ENCODE measurements at places on chromosomes 1 and 21.

GRCh38 chr1:180136968-180137356 is 17.7 kb upstream of the QSOX1 start:
- H3K36me3 ChIP-seq: no peaks in the 10 kb centered on the region
- H3K27ac ChIP-seq: no peak overlapping the region
- no peak for DNase-seq

- H3K4me3 ChIP-seq: no peak overlapping the region
- peaks cover 39% of the 10 kb centered on the region for H3K27me3 ChIP-seq
- no peaks in the 10 kb centered on the region for H3K36me3 ChIP-seq
Observed at GRCh38 chr21:42021371-42022090, 11.4 kb upstream of the ZBTB21 start.

GRCh38 chr1:229716069-229716468 is 90.0 kb downstream of the URB2 start:
- peaks cover 2% of the 10 kb centered on the region for H3K36me3 ChIP-seq
- DNase-seq: no peak
- no peak overlapping the region for H3K27ac ChIP-seq
- H3K27me3 ChIP-seq: peaks cover 2% of the 10 kb centered on the region
- H3K4me3 ChIP-seq: no peak overlapping the region

- no peaks in the 10 kb centered on the region for H3K36me3 ChIP-seq
- H3K27me3 ChIP-seq: no peaks in the 10 kb centered on the region
- no peak overlapping the region for H3K27ac ChIP-seq
- no peak for DNase-seq
- no peak overlapping the region for H3K4me3 ChIP-seq
- no peaks in the 10 kb centered on the region for H3K4me1 ChIP-seq
Observed at GRCh38 chr1:76388261-76388660, 313.7 kb downstream of the ST6GALNAC3 start.

DNA sequence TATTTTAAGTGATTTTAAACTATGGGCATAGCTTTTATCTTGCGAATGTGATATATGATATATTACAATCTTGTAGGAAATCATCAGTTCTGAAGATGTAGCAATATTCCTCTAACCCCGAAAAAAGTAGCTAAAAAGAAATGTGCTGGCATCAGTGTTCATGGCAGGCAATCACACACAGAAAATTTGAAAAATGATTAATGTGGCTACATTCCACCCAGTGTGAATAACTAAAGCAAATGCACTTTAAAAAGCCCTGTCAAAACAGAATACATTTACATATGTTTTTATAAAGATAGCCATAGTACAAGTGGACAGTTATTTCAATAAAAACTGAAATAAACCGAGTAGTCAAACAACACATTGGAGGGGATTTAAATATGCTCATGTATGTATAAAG is 260.2 kb downstream of the HHAT start:
- H3K4me1 ChIP-seq: no peaks in the 10 kb centered on the region
- H3K27ac ChIP-seq: no peak overlapping the region
- H3K4me3 ChIP-seq: no peak overlapping the region
- no peaks in the 10 kb centered on the region for H3K27me3 ChIP-seq
- no peak for DNase-seq

DNA sequence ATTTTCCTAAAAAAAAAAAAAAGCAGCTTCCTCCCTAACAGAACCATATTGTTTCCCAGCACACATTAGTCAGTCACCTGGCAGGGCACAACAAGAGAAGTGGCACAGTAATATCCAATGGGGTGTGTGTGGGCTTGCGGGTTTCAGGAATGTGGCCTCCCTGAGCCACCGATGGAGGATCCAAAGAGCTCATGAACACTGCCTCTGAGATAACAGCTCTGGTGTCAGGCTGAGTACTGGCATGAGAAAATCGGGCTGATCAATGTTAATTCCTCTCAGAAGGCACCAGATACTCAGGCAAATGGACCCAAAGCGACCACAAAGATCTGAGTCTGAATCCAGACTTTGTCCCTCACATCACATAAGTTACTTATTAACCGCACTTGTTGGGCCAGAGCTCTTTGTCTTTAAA is 2.2 kb upstream of the LYPD8 start:
- H3K4me1 ChIP-seq: no peaks in the 10 kb centered on the region
- DNase-seq: no peak
- H3K27ac ChIP-seq: no peak overlapping the region
- H3K36me3 ChIP-seq: no peaks in the 10 kb centered on the region
- H3K27me3 ChIP-seq: peaks cover 25% of the 10 kb centered on the region
- no peak overlapping the region for H3K4me3 ChIP-seq

- H3K27ac ChIP-seq: no peak overlapping the region
- H3K27me3 ChIP-seq: no peaks in the 10 kb centered on the region
- no peak overlapping the region for H3K4me3 ChIP-seq
Observed at GRCh38 chr1:228852024-228852423, 116.7 kb downstream of the RHOU start.

Measured in central memory CD8-positive, alpha-beta T cell (primary cell).